ENCODE measurements at places on chromosomes 2 and 18.

DNA sequence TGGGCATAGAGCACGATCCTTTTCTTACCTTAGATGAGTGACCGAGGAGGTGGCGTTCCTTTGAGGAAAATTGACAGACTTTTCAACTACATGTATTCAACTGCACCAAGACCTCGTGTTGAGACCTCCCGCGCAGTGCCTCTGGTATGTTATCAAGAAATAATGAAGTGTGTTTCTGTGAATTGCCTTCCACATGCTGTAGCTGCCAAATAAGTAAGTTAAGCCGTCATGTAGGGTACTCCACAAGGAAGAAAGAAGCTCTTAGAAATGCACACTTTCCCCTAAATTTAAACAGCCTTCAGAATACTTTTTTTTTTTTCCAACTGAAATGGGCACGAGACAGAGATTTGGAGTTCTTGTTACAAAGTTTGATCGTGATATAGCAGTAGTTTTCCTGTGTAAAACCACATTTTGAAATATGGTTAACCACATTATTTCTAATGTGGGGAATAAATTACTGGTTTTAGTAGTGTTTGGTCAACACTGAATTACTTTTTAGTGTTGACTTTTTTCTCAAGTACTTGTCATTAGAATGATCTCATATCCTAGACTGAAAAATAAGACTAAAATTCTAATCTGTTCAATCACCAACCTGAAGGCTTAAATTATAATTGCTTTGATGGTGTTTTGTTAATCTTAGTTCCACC lies 30.5 kb downstream of the PDK1 start:
- no peak for DNase-seq

DNA sequence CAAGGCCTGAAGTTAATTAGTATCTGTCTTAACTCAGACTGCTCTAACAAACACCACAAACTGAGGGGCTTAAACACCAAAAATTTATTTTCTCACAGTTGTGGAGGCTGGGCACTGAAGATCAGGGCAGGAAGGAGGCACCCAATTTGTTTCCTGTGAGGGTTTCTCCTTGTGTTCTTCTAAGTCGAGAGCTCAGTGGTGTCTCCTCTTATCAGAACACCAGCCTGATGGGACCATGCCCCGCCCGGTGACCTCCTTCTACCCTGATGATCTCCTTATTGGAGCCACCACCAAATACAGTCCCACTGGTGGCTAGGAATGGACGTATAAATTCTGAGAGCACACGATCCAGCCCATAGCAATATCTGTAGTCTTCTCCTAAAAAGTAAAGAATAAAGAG lies 20.5 kb downstream of the TMEM18 start:
- DNase-seq: no peak

GRCh38 chr18:78972930-78973331 lies 6.7 kb upstream of the SALL3 start:
- DNase-seq: no peak

DNA sequence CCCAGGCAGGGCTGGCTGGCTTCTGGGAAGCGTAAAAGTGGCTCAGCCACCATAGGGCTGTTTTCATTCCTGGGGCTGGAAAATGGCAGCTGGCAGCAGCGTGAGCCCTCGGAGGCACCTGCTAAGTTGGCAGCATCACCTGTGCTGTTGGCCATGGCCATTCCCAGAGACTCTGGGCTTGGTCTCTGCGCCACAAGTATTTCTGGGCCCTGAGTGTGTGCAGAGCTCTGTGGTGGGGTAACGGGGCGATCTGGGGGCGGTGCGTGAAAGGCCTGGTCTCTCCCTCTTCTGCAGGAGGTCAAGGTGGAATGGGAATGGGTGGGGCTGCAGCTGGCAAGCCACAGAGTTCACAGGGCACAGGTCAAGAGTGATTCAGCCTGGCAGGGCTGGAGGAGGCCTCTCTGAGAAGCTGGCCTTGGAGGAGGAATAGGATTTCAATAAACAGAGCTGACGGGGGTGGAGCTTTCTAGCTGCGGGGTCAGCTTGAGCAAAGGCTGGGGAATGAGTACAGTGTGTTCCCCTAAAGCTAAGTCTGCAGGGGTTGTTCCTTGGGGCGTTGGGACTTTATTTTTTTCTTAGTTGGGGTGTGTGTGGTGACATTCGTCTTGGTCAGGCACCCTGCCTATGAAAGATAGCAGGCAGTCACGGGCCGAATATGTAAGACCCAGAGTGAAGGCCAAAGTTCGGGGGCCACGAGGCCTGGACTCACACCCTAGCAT lies 10.3 kb upstream of the NTSR2 start:
- no peak for DNase-seq

DNA sequence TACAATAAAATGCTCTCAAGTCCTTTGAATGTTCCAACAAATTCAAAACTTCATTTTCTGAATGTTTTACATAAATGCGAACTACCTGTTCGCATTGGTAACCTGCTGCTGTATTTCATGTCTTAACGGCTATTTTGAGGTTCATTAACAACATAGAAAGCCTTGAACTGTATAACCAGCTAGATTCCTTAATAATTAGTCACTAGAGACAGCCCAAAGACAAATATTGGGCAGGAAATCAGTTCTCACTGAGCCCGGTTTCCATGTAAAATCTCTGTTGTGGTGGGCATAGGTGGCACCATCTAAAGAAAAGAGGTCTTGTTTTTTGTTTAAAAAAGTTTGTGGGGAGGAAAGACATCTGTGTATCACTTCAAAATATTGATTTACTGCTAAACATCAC lies 29.2 kb downstream of the PDIA6 start:
- DNase-seq: no peak

DNA sequence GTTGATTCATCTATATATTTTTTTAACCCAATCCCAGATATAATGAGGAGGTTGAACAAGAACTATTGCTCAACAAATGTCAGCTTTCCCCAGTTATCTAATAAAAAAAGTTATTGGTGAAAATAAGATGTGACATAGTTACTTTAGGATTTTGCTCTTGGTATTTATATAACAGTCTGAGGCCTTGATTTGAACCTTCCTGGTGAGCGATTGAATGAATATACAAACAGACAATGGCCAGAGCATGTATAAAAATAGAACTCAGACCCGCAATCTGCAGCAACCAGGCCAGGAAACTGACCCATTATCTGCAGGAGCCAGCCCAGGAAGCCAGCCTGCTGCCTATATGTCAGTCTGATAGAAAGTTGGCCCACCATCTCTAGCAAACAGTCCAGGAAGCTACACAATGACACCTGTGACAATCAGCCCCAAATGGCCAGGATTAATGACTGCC lies 81.6 kb downstream of the HS6ST1 start:
- DNase-seq: no peak
